Smooth muscle cell of bladder (primary cell): ENCODE measurements at places on chromosomes 11 and 22. TPM values are rescaled to one million over a fixed set of nuclear protein-coding genes. Genes with fewer than 3 reads are reported as not detected.

The PIM3 gene
- 16.8 and 25.8 TPM in 2 replicates for total RNA-seq

The C11orf42 gene
- total RNA-seq, result not detected in 2 replicates

The SLC16A8 gene
- total RNA-seq, result 0.14 and 0.18 TPM in 2 replicates

The POTEH gene
- total RNA-seq, result not detected in 2 replicates

The SCT gene
- not detected in 2 replicates for total RNA-seq

The WBP2NL gene
- total RNA-seq, result 0.28 and 0.46 TPM in 2 replicates

The NNMT gene
- total RNA-seq, result 1,567 and 1,637 TPM in 2 replicates

The NEAT1 gene
- total RNA-seq, result 155 and 432 TPM in 2 replicates

The ASRGL1 gene
- total RNA-seq, result 0.28 and 0.37 TPM in 2 replicates

The OR5A1 gene
- total RNA-seq, result not detected in 2 replicates

The INPP5J gene
- 0.09 and 0.14 TPM in 2 replicates for total RNA-seq

The PAMR1 gene
- 499 and 594 TPM in 2 replicates for total RNA-seq

The SLC39A13 gene
- total RNA-seq, result 38.4 and 47.0 TPM in 2 replicates
